T-helper 22 cell (primary cell): ENCODE measurements at places on chromosomes 13 and 19.
A peak's percentile ranks its signal among the peaks of the same experiment; 100 is the strongest.

GRCh38 chr13:26557051-26557392 is 461 bp upstream of the WASF3 start:
- no peak for DNase-seq

DNA sequence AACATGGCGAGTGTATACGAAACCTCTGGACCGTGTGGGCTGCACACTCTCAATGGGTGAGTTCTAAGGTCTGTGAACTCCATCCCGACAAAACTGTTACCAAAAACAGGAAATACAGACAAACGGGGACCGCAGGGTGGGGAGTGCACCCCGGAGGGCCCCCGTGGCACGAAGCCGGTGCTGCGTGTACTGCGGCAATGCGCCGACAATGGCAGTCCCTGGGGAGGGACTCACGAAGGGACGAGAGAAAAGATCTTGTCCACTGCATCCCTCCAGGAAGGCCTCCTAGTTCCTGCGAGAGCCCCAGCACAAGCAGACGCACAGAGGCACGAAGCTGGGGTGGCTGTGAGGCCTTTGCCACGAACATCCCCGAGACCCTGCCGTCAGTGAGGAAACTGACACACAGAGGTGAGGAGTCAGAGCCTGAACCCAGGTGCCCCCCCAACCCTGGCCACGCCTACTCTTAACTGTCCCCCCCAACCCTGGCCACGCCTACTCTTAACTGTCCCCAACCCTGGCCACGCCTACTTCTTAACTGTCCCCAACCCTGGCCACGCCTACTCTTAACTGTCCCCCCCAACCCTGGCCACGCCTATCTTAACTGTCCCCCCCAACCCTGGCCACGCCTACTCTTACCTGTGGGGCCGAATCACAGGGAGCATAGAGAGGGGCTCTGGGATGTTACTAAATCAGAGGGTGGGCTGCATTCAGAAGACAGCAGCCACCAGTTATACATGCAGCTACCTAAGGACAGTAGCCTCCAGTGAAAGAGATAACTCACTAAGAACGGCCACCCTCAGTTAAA is 4.2 kb downstream of the MED16 start:
- peak; percentile 58 for DNase-seq

- no peak for DNase-seq
These were observed 98.2 kb downstream of the ZNF429 start for GRCh38 chr19:21603431-21604231.

- no peak for DNase-seq
These were observed 31.7 kb downstream of the IER2 start for GRCh38 chr19:13181747-13182388.

DNA sequence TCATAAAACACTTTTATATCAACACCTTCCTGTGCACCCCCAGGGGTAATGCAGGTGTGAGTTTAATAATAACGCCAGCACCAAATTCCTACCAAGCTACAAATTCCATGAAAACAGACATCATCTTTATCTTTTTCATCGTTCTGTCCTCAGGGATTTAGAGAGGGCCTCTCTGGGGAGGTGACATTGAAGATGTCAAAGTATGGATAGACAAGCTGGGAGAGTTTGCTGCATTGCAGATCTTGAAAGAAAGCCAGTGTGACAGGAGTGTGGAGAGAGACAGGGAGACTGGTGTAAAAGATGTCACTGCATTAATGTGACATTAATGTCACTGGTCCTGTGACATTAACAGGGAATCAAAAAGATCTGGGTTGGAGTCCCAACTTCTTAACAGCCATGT is 10.1 kb downstream of the CACNG6 start:
- DNase-seq, result no peak
